ENCODE measurements at places on chromosomes 7 and 10.

DNA sequence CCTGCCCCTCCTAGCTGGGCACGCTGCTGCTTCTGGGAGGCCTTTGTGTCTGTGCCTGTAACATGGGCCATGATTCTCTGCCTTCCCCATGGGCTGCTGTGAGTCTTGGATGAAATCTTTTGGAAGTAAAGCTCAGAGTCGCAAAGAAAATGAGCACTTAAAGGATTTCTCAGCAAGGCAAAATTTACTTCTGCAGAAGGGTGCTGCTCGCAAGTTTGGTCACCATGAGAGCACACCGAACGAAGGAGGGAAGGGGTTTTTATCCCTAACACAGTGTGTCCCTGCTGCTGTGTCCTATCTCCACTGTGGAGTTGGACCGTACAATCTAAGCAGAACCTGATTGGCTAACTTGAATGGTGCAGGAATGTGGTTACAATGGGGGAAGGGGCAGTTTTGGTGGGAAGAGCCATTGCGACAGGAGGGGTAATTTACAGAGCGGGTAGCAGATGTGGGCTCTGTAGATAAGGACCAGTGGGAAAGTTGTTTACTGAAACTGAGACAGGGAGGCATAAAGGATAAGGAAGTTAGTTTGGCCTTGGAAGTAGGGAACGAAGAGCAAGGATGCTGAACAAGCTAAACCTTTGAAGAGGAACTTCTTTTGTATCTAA lies 57.5 kb downstream of the FANK1 start:
- DNase-seq = no peak

DNA sequence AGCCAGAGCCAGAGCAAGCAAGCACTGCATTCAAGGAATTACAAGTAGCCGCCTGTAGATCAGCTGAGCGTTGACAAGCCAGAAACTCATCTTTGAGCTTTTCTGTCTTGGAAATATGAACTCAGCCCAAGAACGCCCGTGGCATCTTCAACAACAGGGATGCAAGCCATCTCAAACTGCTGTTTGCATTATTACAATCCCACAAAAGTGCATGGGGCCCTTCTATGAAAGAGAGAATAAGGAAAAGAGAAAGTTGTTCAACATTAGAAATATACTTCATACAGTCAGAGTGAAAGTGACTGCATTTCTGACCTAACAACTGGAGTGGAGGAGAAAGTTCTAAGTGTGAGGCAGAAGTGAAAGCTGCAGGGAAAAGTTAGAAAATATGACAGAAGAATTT lies 6.5 kb downstream of the SGCE start:
- DNase-seq = peak; percentile 89

- peak; percentile 60 for DNase-seq
Measured at GRCh38 chr7:128103498-128104107, 72.4 kb upstream of the LRRC4 start.

DNA sequence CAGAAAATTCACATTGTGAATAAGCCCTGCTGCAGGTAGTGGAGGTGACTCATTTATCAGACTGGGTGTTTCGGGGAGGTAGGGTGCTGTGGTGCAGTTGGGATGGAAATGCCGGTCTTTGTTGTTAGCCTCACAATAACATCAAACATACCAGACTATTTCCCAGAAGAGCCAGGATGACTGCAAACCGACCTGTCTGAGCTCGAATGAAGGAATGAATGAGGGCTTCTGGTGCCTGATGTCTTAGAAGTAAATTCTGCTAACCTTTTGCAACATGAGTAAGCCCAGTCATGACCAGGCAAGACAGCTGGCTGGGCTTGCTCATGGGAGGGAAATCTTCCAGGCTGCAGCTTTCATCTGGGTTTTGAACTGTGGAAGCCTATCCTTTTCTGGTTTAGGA lies 2.4 kb upstream of the VDAC2 start:
- peak; percentile 65 for DNase-seq

DNA sequence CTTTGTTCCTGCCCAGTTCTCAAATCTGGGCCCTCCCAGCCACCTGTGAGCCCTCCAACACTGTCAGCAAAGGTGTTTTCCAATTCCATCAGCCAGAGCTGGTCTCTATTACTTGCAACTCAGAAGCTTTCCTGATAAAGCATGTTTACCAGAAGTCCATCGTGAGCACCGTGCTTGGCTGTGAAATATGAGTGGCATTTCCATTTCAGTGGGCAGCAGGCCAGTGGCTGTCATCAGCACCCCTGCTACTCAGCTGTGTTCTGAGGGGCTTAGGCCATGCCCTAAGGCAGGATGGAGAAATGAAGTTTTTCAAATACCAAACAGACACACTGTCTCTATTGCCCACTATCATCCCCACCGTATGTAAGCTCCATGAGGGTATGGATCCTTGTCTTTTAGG lies 12.7 kb upstream of the BNIP3 start:
- DNase-seq = no peak

DNA sequence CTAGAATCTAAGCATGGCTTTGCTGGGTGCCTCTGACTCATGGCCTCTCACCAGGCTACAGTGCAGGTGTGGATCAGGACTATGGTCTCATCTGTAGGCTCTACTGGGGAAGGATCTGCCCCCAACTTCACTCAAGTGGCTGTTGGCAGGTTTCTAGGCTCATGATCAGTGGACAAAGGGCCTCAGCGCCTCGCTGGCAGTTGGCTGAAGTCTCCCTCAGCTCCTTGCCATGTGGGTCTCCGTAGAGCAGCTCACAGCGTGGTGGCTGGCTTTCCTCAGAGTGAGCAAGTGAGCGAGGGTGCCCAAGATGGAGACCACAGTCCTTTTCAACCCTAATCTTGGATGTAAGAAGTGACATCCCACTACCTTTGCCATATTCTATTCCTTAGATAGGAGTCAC lies 238.0 kb downstream of the COBL start:
- no peak for DNase-seq

GRCh38 chr10:123007558-123008354 lies 839 bp downstream of the IKZF5 start:
- DNase-seq = peak; percentile 73

DNA sequence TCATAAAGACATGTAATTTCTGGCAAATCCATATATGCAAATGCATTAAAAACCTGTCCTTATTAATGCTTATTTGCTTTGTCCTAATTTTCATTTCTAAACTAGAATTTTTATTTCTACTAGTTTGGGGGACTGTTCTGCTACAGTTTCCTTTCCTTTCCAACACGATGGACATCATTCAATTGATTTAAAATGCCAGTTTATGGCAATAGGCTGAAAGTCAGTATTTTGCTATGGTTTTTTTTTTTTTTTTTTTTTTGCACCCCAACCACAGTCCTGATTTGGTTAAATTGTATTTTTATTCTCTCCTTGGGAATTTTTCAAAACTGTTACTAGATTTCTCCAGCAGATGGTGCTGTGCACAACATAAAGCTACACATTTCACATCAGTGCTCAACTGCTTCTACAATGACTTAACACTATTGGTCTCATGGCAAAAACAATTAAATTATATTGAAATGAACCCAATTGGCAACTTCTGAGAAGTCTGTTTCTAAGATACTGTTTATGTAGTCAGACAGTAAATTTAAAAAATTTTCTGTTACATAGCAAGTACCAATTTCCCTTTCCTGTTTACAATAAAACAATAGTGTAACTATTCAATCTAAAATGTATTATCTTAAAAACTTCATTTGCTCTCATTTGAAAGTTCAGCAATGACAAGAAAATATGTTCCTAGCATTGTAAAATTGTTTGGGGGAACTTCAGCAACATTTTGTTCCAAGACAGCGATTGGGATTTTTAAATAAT lies 193.8 kb upstream of the CCDC6 start:
- peak; percentile 80 for DNase-seq

DNA sequence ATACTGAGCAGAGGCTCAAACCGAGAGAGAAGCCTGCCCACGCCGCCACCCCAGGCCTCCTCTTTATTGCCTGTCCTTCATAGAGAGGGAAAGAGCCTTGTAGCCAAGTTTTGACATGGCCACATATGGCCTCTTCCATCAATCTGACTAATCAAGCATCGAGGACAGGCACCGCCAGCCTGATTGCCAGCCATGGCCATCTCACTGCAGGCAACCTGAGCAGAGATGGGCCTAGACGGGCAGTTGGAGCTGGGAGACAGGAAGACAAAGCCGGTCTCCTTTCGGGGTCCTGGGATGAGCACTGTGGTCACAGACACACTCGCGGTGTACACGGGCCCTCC lies 67.2 kb downstream of the EBF3 start:
- DNase-seq = no peak

GRCh38 chr10:46091080-46091827 lies 45.2 kb upstream of the MSMB start:
- peak; percentile 7 for DNase-seq

- no peak for DNase-seq
Measured at GRCh38 chr10:71309919-71310318, 9.1 kb upstream of the SLC29A3 start.

DNA sequence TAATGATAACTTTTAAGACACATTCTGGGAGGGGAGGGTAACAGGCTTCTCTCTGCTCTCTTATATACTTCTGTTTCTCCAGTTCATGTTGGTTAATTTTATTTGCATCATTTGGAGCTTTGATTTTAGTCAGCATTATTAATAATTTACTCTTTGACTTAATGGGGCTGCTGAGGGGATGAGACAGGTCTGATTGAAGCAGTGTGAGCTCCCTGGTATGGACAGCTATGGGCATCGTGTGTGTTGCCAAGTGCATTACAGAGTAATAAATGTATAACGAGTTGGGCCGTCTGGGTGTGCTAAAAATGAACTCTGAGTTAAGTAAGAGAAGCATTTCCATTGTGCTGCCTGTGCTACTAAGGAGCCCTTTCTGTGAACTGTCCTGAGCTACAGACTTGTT lies 31.7 kb upstream of the IKZF1 start:
- DNase-seq = no peak

- DNase-seq = no peak
Measured at GRCh38 chr10:25497246-25497645, 322.4 kb downstream of the GPR158 start.

- DNase-seq = no peak
Measured at GRCh38 chr7:135768467-135768866, 19.9 kb upstream of the FAM180A start.

- DNase-seq = peak; percentile 57
Measured at GRCh38 chr10:133072720-133073390, 14.9 kb upstream of the ADGRA1 start.

DNA sequence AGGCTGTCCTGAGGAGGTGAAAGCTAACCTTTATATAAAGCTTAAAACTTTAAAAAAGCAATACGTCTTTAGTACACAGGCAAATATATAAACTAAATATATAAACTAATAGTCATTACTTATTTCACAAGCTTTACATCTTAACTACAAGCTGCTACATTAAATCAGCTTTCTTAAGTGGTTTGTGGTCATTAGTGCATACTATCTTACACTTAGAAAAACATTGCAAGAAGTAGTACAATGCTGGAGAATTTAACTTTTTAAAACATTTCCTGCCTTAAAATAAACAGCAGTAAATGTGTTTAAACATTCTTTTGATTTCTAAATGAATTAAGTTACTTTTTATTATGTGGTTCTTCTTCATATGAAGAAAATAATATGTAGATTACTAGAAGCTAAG lies 36.3 kb downstream of the MET start:
- no peak for DNase-seq

- DNase-seq = peak; percentile 50
Measured at GRCh38 chr10:97333351-97333600, 1.3 kb downstream of the FRAT2 start.

GRCh38 chr10:60352105-60352504 lies 37.6 kb downstream of the ANK3 start:
- no peak for DNase-seq

- DNase-seq = no peak
Measured at GRCh38 chr10:25082276-25083204, 66.1 kb downstream of the THNSL1 start.

DNA sequence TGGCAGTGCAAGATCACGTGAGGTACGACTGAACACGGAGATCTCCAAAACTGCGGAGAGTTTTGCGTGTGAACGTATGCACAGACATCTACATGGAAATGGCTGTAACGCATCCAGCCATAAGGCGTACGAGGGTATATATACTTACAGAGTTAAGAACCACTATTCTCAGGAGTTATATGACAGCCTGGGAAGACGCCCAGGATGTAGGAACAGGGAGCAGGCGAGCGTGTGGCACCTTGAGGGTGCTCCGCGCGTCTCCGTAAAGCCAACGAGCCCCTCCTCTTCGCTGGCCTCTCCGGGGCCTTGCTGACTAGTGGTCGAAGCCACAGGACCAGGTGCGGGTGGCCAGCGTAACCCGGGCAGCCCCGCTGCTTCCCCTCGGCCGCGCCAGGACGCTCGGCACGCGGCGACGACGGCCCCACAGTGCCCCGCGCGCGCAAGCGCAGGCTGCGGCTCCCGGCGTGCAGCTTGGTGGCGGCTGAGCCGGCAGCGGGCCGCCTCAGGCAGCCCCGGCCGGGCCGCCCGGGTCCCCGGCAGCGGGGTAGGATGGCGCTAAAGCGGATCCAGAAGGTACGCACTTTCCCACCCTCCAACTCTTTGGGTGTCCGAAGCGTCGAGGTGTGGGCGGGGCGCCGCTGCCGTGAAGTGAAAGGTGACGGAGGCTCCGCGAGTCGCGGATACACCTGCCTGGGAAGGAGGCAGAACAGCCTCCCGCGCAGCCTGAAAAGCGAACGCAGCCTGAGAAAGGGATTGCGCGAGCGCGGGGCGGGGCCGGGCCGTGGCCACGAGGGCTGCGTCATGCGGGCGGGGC lies at the start of gene UBE2D4:
TSS of gene UBE2D4 (plus strand) at position 453 of the 814 bp plus-strand sequence. CDS start at position 550, 97 bp downstream.
- DNase-seq = peak; percentile 82

DNA sequence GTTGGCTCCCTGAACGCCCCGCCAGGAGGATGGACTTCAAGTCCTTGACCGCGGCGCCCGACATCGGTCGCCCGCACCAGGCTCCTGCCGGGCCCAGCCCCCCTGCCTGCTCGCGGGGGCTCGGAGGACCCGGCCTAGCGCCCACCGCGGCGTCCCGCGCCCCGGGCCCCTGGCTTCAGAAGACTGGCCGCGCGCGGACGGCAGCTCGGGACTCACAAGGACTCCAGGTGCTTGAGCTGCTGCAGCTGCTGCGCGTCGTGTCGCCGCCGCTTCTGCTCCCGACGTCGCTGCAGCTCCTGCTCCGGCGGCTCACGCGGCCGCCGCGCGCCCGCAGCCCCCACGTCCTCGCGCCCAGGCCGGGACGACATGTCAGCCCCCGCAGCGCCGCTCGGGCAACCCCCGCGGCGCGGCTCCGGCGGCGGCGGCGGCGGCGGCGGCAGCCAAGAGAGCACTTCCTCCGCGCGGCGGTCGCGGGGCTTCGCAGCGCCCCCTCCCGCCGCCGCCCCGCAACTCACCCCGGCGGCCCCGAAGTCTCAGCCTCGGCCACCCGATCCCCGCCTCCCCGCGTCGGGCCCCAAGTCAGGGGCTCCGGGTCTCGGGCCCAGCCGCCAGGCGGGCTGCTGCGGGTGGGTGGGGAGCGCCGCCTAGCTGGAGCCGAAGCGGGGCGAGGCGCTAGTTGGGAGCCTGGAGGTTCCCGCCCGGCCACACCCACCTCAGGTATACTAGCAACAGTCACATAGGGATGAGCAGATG lies at the start of gene RP9:
TSS of gene RP9 (minus strand) at position 400 of the 753 bp plus-strand sequence. CDS start at position 368, 32 bp downstream.
- DNase-seq = peak; percentile 86

DNA sequence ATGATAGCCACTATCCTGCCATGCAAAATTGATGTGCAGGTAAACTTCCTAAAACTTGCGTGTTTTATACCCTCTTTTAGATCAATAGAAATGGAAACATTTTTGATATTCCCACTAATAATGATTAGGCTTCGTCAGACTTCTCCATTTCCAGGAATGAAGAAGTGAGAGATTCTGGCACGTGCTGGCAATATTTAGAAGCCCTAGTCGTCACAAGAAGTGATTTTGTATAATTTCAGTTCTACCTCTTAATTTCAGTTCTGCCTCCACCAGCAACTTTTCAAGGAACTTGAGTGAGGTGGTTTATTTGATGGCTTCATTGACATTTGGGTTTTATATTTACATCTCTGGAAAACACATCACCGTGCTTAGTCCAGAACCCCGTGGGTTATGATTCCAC lies 61.9 kb downstream of the MRC1 start:
- peak; percentile 35 for DNase-seq

GRCh38 chr10:124668517-124669051 lies 75.6 kb downstream of the FAM53B start:
- DNase-seq = no peak

Data from muscle of leg (tissue), 16 donors.